HepG2 (cell line): ENCODE measurements at places on chromosomes 13 and 19. TPM values are rescaled to one million over a fixed set of nuclear protein-coding genes. Genes with fewer than 3 reads are reported as not detected.

GRCh38 chr13:111927181-111927540, 139.8 kb upstream of the SOX1 start:
- no peak overlapping the region for H3K4me3 ChIP-seq
- no peak overlapping the region for H3K27ac ChIP-seq
- no peaks in the 10 kb centered on the region for H3K4me1 ChIP-seq

DNA sequence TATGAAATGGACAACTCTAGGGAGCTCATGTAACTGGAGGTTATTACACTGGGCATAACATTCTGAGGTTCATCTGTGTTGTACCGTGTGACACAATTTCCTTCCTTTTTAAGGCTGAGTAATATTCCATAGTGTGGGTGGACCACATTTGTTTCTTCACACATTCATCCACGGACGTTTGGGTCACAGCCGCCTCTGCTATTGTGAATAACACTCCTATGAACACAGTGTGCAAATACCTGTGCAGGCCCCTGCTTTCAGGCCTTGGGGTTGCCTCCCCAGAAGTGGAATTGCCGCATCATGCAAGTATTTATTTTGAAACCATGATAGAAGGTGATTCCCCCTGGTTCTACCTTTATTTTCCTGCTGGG, 63.4 kb upstream of the MCF2L start:
- 0 out of 2 replicates have a peak overlapping the region, but pooled peaks have one; percentile 5 for H3K4me3 ChIP-seq
- DNase-seq = no peak
- H3K27ac ChIP-seq = peak overlapping the region; percentile 73
- peaks cover 59% of the 10 kb centered on the region for H3K4me1 ChIP-seq
- no peaks in the 10 kb centered on the region for H3K27me3 ChIP-seq

- H3K36me3 ChIP-seq = no peaks in the 10 kb centered on the region
- peaks cover 11% of the 10 kb centered on the region for H3K27me3 ChIP-seq
- H3K27ac ChIP-seq = no peak overlapping the region
- no peak for DNase-seq
- no peak overlapping the region for H3K4me3 ChIP-seq
These were observed 120.7 kb upstream of the VSTM2B start for GRCh38 chr19:29404951-29405727.

GRCh38 chr13:90717451-90717936, 630.0 kb upstream of the MIR17HG start:
- H3K4me1 ChIP-seq = no peaks in the 10 kb centered on the region
- H3K4me3 ChIP-seq = no peak overlapping the region
- no peak for DNase-seq
- no peaks in the 10 kb centered on the region for H3K27me3 ChIP-seq
- H3K27ac ChIP-seq = no peak overlapping the region

GRCh38 chr13:23859904-23860303, 29.3 kb downstream of the MIPEP start:
- H3K27me3 ChIP-seq = no peaks in the 10 kb centered on the region
- H3K4me1 ChIP-seq = peaks cover 19% of the 10 kb centered on the region
- DNase-seq = no peak
- no peak overlapping the region for H3K4me3 ChIP-seq
- H3K27ac ChIP-seq = no peak overlapping the region

The ARID3A gene
- total RNA-seq = 53.8 and 71.3 TPM in 2 replicates
